D341Med (cell line): ENCODE measurements at places on chromosomes 11 and 22.

DNA sequence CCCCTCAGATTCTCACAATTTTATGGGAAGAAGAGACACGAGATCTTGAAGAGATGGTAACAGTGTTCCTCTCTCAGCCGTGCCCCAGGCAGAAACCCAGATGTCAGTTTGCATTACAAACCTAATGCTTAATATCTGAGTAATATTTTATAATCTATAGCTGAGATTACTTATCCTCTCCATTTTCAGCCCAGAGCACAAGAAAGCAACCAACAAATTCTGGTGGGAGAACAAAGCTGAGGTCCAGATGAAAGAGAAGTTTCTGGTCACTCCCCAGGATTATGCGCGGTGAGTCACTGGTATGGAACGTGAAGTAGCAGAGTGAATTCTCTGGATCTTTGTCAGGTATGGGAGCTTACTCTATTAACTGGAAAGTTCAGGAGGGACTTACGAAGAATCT, 884 bp downstream of the CENATAC start:
- DNase-seq, result no peak

GRCh38 chr11:92460213-92460612, 235.6 kb downstream of the FAT3 start:
- DNase-seq, result no peak

- no peak for DNase-seq
Measured at GRCh38 chr22:49042066-49042465, 785.6 kb downstream of the BRD1 start.

GRCh38 chr11:119107538-119108145, 498 bp downstream of the C2CD2L start:
- peak; percentile 65 for DNase-seq

DNA sequence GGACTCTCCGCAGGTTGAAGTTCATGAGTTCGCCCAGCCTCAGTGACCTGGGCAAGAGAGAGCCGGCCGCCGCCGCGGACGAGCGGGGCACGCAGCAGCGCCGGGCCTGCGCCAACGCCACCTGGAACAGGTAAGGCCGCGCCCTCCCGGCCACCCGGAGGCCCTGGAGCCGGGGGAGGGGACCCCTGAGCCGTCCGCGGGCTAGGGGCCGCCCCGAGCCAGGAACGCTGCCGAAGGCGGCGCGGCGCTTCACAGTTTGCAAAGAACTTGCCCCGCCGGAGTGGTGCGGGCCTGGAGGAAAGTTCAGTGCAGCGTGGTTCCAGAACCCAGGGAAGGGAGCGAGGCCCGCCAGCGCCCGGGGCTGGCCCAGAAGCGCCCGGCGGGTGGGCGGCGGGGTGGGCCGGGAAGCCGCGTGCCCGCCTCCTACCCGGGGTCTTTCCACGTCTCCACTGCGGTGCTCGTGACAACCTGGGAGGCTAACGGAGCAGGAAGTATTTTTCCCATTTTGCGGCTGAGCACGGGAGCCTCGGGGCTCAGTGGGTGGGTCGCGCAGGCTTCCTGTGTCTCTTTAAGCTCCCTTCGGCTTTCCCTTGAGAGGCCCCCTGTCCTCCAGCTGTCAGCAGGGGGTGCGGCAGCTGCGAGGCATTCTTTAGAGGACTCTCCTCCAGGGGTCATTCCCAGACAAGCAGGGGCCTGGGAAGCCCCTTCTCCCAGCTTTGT, 635 bp downstream of the PRR5 start:
- no peak for DNase-seq

- DNase-seq, result no peak
Measured at GRCh38 chr11:76910620-76911414, 50.1 kb downstream of the ACER3 start.

DNA sequence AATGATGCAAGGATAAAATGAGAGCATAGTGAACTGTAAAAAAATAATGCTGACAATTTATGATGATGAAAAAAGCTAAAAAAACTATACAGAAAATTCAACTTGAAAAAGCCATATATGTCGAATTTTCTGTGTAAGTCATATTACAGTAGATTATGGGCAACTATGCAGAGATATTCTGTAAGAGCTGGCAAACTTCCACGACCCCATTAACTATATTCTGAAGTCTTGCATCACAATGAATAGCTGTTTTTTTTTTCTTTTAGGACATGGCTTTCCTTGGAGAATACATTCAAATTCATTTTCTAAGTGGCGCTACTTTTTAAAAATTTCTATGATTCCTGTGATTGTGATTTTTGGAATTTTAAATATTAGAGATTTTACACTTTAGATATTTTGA, 18.4 kb downstream of the PSMD13 start:
- DNase-seq, result no peak

DNA sequence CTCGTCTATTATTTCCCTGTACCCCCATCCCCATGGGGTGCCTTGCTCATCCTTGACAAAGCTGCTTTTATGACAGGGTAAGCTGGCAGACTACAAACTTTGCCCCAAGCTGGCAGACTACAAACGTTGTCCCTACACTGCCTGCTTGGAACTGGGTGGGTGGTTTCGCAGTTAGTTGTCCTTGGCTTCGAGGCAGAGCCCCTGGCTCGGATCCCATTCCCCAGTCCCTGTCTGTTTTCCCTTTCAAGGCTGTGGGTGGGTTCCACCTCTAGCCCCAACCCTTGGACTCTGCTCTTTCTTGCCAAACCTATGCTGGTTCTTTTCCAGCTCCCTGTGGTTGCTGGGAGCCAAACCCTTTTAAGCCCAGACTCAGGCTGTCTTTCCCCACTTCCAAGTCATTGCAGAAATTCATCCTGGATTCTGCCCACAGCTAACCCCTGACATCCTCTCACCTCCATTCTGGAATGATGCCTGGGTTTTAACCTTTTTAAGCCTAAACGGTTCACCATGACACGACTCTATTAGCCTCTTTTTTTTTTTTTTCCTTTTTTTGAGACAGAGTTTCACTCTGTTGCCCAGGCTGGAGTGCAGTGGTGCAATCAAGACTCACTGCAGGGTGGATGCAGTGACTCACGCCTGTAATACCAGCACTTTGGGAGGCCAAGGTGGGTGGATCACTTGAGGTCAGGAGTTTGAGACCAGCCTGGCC, 9.2 kb upstream of the RBM14 start:
- DNase-seq, result no peak

DNA sequence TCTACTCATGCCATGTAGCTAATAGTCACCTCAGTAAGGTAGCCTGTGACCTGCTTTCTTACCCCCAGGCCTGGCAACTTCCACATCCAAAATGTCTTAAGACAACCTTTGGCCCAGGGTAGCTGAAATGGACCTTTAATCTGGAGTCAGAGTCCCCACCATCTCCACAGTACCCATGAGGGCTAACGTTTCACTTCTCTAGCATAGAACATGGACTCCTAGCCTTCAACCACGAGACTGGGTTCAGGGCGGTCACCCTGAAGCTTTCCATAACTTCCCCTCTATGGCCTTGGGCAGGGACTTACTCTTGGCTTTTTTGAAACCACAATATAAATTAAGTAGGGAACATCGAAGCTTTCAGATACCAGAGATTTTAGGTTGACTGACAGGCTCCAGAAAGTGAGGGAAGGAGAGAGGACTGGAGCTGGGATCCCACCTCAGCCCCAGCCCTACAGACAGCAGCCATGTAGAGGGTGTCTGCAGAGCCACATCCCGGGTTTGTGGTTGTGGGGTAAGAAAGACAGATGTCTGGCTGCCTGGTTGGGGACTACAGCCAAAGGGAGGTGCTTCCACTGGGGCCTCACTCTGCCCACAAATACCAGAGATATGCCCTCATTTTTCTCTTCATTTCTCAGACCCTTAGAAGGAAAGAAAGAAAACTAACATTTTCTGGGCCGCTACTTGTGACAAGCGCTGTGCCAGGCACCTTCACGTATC, 2.6 kb downstream of the TBC1D10A start:
- DNase-seq, result no peak

GRCh38 chr11:84829162-84829561, 798.0 kb downstream of the DLG2 start:
- no peak for DNase-seq

DNA sequence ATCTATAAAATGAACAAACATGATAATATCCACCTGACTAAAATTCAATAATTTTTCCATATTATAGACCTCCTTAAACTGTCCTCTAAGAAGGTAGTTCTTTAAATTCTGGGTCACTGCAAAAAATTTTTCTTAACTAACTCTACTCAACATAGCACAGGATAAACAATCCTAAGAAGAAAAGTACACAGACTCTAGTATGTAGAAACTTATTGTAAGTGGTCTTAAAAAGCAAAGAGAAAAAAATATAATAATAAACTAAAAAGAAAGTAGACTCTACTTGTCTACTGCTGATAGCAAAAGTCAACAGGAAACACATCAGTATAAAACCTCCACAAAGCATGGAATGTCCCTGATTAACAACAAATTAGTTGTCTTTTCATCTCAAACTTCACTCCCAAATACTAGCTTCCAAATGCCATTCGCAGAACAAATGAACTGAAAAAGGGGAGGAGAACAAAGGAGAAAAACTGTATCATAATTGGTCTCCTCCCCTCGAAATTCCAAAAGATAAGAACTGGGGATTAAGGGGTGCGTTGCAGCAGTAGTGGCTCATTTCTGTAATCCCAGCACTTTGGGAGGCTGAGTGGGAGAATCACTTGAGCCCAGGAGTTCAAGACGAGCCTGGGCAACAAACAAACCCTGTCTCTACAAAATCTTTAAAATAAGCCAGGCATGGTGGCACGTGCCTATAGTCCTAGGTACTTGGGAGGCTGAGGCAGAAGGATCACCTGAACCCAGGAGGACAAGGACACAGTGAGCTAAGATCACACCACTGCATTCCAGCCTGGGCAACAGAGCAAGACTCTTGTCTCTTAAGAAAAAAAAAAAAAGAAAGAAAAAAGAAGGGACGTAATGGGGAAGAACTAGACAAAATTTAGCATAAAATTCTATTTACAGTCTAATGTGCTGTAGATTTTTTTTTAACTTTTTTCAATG, 6.5 kb downstream of the FCHSD2 start:
- no peak for DNase-seq

GRCh38 chr22:49308300-49308699, 519.4 kb downstream of the BRD1 start:
- no peak for DNase-seq

DNA sequence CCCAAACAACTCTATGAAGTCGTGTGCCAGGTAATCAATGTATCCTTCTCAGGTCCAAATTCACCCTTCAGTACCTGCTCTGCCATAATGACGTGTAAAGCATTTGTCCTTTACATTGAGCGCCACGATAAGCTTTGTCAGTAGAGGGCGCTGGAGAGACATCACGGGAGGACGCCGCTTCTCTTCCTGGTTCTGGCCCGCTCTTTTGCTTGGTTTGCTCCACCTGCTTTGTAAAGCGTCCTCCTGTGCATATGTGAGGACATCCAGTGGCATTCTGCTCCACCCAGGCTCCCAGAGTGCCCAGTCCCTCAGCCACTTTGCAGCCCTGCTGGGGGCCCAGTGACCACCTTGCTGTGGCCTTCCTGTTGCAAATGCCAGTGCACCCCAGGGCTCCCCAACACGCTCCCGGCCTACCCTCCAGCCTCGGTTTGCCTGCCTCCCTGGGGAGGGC, 61.1 kb downstream of the WT1 start:
- peak; percentile 69 for DNase-seq

GRCh38 chr11:76614471-76615179, 55.9 kb downstream of the LRRC32 start:
- DNase-seq, result no peak

DNA sequence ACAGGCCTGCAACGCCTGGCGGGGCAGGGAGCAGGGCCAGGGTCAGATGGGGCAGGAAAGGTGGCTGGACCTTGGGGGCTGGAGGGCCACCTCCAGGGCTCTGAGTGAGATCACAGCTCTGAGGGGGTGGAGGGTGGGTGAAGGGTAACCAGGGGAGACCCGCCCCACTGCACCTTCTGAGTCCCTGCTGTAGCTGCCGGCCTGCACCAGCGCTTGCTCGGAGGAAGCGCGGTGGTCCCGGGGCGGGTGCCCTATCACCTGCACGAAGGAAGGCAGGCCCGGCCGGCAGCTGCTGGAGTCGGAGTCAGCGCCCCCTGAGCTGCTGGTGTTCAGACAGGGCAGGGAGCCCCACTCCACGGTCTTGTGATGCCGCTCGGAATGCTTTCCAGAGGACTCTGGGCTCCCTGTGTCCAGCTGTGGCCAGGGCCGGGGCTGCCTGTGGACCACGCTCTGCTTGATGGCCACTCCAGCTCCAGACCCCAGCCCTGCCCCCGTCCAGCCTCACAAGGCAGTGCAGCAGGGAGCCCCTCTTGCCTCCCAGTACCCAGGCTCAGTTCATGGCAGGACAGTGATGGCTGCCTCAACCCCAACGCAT, 3.8 kb downstream of the LMNTD2 start:
- DNase-seq, result no peak

DNA sequence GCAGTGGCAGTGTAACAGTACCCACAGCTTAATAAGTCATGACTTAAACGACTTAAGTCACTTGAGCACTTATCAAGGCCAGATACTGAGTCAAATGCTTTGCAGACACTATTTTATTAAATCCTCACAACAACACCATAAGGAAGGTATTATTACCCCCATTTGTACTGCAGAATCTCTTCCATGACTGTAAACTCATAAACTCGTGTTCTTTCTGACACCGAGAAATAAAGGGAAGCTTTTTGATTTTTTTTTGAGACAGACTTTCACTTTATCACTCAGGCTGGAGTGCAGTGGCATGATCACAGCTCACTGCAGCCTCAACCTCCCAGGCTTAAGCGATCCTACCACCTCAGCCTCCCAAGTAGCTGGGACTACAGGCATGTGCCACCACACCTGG, 103.8 kb downstream of the ABTB2 start:
- no peak for DNase-seq

DNA sequence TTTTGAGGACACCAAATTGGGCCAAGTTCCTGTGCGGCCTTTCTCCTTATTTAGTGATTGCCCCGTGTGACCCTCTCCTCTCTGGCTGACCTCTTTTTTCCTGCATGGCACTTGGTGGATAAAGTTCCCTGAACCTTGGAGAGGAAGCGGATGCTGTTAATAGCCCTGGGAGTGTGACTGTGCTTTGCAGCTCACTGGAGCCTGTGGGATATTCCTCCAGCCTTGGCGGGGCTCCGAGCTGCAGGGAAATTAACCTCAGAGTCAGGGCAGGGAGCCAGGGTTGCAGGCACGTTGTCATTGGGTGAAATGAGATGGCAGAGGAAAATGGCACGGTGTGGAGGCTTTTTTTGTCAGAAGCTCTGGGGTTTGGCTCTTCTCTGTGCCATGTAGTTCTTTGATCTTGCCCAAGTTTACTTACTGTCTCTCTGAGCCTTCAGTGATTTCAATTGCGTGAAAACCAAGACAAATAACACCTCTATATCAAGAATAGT, 965 bp downstream of the OR9Q1 start:
- DNase-seq, result no peak

- peak; percentile 77 for DNase-seq
Measured at GRCh38 chr11:45560155-45560912, 105.1 kb downstream of the CHST1 start.
